ENCODE measurements at places on chromosomes 12 and 14.

DNA sequence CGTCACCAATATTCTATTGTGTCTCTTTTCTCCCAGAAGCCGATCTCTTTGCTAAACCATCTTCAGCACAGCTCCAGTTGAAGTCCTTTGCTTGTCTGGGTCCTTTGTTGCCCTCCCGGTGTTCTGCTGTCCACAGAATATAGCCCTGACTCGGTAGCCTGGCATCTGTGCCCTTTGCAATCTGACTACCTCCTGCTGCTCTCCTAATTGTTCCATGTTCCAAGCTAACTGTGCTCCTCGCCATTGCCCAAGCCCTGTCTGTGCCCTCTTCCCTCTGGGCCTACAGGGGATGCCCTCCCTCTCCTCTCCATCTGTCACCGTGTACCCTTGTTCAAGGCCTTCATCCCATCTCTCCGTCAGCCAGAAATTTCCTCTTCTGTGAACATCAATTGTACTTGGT lies 306.3 kb downstream of the APAF1 start:
- no peak for DNase-seq

DNA sequence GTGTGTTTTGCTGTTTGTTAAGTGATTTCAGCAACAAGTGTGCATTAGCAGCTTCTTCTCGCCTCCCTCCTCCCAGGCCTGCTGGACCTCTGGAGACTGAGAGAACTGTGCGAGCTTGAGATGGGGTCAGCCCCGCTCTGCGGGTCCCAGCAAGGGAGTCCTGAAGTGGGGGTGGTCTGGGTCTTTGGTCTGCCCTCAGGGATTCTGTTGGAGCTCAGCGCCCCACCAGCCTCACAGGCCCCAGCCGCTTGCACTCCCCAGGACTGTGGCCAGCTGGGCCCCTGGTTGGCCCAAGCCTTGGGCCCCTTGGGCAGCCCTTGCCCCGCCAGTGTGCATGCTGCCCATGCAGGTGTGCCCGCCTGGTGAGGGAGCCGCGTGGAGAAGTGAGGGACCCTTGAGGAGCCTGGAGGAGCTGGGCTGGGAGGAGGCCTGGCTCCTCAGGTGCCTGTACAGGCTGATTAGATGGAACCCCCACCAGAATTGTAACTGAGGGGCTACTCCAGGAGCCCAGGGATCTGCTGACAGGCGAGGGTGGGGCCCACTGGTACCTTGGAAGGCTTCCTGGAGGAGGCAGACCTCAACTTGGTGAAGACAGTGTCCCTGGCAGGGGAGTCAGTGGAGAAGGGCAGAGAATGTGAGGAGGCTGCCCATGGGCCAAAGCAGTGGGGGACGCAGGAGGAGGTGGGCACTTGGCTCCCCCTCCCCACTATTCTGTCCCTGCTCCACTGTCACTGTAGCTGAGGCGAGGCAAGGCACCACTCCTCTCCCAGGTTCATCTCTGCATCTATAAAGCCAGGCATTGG lies 56.7 kb downstream of the BEGAIN start:
- DNase-seq, result no peak

- no peak for DNase-seq
Observed at GRCh38 chr12:116665666-116666304, 72.1 kb downstream of the SPRING1 start.

DNA sequence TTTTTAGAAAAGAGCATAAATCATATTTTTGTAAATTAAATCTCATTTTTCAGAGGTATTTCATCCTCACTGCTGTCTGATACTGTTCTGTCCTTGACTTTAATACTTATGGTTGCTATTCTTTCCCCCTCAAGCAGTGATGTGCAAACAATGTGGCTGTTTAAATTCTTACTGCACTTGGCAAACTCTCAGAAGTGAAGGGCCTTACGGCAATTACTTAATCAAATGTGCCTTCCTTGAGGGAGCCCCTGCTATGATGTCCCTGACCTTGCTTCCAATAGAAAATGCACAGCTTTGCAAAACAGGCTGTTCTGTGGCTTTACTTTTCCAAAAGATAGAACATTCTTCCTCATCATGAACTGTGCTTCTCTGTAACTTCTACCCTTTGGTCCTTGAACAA lies 35.2 kb downstream of the UBE3B start:
- no peak for DNase-seq

DNA sequence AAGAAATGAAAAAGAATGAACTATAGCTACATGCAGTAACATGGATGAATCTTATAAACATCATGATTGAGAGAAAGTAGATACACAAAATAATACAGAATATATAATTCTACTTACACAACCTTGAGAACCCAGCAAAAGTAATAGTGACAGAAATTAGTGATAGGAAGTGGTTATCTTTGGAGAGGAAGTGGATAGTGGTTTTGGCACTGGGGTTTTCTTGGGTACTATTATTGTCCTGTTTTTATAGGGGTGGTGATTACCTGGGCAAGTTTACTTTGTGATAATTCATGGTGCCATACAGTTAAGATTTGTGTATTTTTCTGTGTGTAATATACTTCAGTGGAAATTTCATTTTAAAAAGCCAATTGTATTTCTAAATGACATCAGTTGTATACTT lies 352.7 kb downstream of the AEBP2 start:
- no peak for DNase-seq

DNA sequence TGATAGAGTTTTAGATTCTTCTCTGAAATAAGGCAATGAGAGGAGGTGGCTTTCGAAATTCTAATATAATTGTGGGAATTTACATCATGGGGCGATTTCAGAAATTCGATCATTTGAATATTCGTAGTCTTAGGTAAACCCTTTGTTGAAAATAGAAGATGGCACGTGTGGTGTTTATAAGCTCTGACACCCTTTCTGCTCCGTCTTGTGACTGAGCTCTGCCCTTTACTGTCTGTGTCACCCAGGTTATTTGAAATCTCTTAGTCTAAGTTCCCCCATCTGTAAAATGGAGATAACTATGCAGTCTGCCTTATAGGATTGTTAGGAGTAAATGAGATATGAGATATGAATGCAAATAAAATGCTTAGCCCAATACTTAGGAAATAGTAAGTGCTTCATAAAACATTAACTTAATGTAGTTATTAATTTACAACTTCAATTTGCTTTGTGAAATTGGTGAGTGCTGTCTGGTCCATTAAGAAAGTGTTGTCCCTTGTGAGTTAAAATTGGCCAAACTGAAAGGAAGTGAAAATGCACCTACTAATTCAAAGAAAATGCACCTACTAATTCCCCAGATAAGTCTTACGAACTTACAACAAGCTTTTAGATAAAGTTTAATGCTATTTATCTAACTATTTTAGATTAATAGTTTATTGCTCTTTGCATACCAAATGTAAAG lies 1.5 kb downstream of the BMAL2 start:
- DNase-seq, result no peak

DNA sequence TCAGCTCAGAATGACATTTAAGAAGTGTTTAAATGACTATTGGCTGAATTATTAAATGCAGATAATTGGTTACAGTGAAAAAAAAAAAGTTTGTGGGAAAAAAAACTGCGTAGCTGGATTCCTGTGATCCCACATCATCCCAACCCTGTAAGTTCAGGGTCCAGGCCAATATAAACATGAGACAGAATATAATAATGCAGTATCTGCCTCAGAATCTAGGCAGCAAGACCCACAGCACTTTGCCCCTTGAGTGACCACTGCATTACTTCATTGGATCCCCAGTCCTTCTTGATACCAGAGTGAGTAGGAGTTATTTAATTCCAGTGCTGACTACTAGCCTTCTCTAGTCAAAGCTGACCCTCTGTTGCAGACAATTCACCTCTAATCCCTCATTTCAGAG lies 272.6 kb downstream of the CCER1 start:
- DNase-seq, result no peak

- no peak for DNase-seq
Observed at GRCh38 chr12:47079468-47079980, at the start of the genes AMIGO2 and PCED1B. Gene AMIGO2, minus strand, starts transcription at chr12:47079959. Its CDS starts 957 bp downstream, at chr12:47079002. Gene PCED1B, plus strand, starts transcription at chr12:47079621. Its CDS starts 155,443 bp downstream, at chr12:47235064.

DNA sequence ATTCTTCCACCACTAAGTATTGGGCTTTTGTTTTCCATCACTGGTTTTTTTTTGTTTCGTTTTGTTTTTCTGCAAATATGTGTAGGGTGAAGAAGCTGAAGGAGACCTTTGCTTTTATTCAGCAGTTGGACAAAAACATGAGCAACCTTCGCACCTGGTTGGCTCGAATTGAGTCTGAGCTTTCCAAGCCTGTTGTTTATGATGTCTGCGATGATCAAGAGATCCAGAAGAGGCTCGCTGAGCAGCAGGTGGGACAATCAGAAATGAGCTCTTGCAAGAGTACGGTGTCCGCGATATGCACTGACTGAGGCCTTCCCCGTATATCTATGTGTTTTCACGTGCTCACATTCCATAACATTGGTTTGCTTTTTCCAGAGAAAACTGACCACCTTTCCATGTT lies 91.5 kb downstream of the ESR2 start:
- no peak for DNase-seq

GRCh38 chr12:29591140-29592020 lies 93.9 kb upstream of the OVCH1 start:
- no peak for DNase-seq

DNA sequence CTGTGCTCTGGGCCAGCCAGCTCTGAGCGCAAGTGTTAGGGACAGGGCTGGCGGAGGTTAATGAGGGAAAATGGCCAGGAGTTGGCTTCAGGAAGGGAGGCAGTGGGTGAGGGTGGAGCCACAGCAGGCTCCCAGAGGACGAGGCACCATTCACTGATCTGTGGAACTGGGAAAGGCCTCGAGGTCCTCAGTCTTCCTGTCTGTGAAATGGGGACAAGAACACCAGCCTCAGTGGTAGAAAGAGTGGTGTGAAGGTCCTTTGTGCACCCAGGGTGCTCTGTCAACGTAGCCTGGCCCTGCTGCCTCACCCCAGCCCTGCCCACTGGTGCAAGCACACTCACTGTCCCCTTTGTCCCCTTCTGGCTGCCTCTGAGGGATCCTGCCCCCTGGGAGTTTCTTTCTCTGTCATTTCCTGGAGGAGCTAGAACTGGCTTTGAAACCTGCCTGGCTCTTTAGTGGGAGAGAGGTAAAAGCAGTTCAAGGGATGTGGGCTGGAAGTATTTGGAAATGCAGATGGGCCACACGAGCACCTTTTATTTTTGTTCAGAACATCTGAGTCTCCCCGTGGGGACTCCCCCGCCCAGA lies 25.0 kb downstream of the SYNDIG1L start:
- no peak for DNase-seq

DNA sequence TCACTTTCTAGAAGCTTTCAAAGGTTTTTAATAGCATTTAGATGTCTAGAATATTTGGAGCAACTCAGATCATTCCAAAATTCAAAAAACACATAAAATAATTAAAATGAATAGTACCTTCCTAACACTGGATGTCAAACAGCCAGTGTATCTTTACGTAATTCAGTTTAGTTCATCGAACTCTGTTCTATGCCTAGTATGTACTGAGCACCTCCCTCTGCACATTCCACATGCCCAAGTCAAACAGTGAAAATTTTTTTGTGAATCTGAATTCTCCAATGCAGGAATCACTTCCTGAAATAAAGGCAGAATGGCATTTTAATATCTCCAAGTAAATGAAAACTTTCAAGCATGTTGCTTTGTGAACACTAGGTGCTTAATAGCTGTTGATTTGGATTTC lies 192.3 kb downstream of the C12orf42 start:
- no peak for DNase-seq

DNA sequence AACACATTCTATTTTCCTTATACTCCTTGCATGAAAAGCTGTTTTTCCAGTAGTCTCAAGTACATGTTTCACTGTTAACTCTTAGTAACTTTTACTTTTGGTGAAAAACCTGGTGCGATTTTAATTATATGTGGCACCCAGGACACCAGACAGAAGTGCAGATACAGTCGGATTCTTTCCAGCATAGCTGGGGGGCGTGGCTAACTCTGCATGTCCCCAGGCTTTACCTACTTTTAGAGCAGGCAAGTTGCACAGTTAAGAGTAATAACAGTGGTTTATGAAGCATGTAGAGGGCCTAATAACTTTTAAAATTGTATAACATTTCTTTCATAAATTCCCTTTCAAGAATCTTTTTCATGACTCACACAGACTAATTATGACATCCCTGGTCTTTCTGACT lies 70.7 kb downstream of the HSD17B6 start:
- no peak for DNase-seq

DNA sequence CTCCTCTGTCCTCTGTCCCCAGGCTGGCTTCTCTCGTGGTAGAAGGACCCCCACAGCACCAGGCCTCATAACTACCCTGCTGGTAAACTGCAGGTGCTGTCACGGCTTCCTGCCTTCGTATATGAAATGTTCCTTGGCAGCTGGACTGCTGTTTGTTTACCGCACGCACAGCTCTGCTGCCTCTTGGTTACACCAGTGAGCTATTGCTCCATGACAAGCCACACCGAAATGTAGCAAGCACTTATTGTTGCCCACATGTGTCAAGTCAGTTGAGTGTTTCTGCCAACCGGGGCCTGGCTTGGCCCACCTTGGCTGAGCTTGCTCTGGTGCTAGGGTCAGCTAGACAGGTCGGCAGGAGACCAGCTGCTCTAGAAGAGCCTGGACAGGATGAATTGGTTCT lies 21.7 kb upstream of the TCL1B start:
- no peak for DNase-seq

- DNase-seq, result no peak
Observed at GRCh38 chr14:22547948-22548750, 40.9 kb downstream of the DAD1 start.

- DNase-seq, result no peak
Observed at GRCh38 chr12:126558810-126559209, 1493.6 kb downstream of the AACS start.

DNA sequence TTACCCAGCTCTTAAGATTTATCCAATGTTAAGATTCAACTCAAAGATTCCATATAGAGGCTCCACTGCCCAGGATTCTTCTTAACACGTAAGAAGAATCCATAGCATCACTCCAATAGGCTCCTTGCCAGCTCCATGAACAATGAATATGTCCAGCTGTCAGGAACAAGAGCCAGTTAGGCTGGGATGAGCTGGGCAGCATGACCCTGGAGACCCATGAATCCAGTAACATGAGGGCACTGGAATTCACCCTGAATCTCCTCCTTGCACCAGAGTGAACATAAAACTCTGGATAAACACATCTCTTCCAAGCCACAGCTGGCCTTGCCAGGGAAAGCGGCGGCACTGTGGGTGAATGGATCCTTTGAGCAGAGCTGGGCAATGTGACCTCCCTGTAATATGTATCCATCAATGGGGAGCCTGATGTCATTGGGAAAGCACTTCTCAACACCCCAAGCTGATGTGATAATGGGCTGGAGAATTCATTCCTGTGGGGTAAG lies 24.4 kb upstream of the TC2N start:
- no peak for DNase-seq

DNA sequence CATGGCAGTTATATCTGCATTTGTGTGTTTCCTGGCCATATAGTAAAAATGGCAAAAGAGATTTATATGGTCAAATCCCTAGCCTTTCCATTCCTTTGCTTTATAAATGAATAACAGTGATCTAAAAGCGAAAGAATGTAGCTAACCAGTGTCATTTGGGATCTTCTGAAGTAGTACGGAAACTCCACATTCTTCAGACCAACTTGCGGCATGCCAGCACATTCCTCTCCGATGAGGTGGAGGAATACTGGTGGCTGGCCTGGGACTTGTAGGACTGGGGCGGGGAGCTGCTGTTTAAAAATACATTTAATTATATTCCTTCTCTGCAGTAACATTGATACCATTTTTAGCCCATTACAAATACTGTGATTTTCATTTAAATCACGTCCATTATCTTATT lies 85.3 kb downstream of the SAMD4A start:
- no peak for DNase-seq
